ENCODE measurements at places on chromosomes 13 and 19.

DNA sequence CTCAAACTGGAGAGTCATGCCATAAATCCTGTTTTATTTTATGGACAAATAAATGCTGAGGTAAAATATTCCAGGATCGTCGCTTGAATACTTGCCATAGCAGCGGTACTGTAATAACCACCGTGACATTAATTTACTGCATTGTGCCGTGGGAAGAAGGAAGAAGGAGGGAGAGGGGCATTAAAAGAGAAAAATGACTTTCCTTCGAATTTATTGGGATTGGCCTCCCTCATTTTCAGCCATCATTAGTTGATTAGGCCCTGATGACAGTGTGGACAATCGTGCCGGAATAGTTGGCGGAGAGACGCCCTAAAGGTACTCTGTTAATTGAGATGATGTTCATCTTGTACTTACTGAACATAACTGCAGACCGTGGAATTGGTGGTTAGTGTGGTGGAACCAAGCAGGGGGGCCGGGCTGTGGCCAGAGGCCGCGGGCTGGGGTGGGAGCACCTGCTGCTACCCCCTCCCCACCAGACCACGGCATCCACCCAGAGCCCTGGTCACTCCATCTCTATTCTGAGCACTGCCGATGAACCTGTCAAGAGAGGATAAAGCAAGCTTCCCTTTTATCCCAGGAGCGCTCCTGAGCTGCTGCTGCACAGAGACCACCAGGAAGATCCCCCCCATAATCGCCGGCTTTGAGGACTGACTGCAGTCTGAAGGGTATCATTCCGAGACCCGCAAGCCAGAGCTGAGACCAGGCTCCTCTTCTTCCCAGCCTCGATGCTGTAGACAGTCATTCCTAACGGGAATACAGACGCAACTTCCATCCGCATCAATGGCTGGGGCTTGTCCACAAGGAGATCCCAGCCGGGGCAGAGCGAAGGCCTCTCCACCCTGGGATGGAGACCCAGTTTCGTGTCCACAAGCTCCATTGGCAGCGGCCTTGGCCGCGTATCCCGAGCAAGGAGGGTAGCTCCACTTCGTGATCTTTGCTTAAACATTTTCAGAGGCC, 168.3 kb upstream of the TSHZ3 start:
- DNase-seq, result no peak

DNA sequence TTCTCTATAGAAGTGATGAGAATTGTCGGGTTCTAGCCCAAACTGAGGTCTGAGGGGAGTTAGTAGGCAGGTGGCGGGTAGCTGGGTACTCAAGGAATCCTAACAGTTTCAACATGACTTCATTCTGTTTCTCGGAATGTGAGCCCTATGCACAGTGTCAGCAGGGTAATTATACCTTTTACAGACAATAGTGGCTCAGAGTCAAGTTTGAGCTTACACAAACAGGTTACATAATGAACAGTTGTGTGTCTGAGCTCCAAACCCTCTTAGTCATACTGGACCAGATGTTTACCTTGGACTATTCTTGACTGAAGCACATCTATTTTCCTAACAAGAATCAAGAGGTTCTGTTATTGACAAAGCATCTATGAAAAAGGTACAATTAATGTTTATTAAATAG, 1066.7 kb upstream of the PCDH20 start:
- peak; percentile 64 for DNase-seq

DNA sequence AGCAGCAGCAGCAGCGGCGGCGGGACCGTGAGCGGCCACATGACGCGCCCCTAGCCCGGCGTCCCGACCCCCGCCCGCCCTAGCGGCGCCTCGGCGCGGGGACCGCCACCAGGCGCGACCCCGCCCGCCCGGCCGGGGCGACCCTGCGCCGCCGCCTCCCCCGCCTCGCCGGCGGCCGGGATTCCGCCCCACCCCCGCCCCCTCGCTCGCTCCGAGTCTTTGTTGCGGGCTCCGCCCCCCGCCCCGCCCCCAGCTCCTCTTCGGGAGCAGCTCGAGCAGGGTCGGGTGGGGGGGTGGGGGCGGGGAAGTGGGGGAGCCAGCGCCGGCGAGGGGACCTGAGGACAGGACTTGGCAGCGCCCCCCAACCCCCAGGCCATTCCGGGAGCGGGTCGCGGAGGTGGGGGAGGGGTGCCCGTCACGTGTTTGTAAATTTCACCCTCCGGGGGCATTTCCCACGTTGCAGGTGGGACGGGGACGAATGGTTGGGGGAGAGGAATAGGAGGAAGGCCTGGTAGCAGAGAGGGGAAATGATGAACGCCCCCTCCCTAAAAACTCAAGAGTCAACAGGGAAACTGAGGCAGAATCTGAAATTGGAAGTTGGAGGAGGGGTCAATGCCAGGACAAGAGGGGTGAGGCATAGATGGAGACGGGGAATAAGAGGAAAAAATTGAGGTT, at the start of gene OLFM2:
Gene OLFM2, minus strand, starts transcription at position 190 of the 675 bp plus-strand sequence. Its CDS starts 149 bp downstream, at position 41.
- no peak for DNase-seq

DNA sequence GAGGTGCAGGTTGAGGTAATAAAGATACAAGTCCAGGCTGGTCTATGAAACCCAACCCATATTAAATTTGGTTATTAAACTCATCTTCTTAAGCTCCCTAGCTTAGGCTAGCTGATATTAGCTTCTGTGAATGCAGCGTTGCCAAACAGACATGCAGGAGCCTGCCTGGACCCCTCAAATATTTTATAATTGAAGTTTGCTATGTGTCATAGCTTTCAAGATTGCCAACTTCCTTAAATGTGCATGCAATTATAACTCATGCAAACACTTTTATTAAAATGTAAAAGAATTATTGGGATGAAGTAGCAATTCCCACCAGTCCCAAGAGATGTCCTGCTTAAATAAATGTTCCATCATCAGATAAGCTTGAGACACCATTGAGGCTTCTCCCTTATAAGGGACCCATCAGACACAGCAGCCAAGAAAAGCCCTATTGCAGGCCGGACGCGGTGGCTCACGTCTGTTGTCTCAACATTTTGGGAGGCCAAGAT, 51.3 kb downstream of the MBNL2 start:
- DNase-seq, result no peak

DNA sequence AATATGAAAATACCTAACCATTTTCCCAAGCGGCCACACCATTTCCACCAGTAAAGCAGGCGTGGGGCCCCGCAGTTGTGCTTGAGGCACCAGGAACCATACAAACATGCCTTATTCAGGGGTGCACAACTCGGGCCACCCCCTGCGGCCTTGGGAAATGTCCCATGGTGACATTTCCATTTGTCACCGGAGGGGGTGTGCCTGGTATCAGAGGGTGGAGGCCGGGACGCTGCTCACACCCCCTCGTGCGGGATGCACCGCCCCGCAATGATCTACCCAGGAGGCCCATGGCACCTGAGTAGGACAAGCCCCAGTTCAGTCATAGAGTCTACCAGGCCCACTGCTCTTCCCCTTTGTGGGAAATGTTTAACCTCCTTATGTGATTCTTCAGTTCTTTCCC, 218.8 kb downstream of the TEX29 start:
- DNase-seq, result no peak

GRCh38 chr19:49428547-49429451, 3.6 kb downstream of the GFY start:
- no peak for DNase-seq

DNA sequence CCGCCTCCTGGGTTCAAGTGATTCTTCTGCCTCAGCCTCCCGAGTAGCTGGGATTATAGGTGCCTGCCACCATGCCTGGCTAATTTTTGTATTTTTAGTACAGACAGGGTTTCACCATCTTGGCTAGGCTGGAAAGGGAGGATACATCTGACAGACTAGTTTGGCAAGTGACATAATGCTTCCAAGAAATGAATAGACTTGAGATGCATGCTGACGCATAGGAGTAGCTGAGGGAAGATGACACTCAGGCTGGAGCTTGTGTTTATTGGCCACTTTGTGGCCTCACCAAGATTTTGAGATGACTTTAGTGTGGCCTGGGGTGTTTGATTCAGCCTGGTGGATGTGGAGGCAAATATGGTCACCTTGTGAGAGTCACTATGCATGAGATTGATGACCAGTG, 4.0 kb downstream of the ZNF586 start:
- no peak for DNase-seq

DNA sequence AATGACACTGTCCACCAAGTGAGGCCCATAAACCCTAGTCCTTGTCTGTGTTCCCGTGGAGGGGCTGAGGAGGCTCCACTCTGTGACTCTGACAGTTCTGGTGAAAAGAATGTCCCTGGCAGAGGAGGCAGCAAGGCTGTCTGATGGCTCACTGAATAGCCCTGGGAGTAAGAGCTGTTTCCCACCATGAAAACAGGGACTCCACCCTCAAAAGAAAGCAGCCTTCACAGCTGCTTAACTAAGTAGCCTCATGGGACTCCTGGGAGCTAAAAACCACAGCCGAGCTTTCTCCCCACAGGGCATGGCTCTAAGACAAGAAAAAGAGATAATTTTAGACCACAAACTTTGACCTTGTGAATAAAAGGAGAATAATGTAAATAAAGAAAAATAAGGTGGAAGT, 135.1 kb upstream of the FRY start:
- no peak for DNase-seq

DNA sequence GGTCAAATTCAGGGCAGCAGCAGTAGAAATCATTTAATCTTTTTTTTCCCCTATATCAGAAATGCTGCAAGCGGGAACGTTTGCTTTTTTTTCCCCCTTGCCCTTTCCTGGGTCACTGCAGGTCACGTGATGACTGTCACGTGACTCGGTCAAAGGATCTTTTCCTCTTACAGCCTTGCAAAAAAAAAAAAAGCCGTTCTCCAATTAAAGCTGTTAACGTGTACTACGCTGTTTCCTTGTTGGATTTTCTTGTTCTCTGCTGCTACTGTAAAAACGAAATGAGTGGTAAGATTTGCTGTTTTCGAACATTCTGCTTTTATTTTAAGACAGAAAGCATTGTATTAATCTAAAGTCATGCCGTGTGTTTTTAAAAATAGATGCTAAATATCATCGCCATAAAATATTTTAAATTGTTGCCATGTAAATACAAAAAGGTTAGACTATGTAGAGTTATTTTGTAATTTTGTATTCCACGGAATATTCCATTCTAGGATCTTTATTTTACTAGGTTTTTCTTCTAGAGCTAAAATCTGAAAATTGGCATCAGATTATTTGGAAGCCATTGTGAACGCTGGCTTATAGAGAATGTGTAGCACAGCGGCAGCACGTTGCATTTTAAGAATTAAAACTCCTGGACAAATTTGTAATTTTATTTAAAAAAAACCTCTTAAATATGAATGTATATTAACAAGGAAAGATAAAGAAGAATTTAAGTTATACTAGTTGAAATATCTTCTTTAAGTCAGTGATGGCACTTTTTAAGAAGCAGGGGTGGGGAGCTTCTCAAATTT, 109.8 kb upstream of the MLNR start:
- peak; percentile 54 for DNase-seq

DNA sequence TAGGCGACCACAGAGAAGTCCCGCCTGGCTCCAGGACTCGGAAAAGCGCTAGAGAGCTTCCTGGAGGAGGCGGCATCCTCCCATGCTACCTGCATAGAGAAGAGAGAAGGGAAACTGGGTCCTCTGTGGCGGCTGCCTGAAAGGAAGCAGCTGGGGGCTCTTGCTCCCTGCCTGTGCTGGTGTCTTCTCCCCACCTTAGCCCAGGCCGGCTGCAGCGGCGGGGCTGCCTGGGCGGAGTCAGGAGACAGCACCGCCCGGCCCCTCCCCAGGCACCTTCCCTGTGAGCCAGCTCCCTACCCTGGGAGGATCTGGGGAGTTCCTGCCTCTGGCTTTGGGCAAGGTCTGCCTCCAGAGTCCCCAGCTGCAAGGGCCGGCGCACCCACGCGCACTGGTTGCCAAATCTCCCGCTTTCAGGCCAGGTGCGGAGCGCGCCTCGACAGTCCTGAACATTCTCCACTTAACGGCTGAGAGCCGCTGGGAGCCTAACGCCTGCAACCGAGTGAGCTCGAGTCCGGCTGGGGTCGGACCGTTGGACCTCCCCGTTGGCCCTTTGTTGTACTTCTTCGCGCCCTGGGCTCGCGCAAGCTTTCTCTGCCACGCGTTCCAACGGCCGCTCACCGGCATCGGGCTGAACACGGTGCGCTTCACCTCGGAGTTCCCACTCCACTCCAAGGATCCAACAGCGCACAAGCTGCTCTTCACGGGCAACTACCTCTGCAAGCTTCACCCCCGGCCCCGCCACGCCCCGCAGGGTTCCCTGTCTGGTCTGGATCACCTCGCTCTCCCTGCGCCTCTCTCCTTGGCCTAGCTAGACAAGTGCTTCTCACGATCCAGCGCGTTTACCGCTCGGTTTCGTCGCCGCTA, 21.8 kb upstream of the ZNF30 start:
- no peak for DNase-seq

GRCh38 chr13:35162420-35162819, 220.3 kb downstream of the NBEA start:
- no peak for DNase-seq

DNA sequence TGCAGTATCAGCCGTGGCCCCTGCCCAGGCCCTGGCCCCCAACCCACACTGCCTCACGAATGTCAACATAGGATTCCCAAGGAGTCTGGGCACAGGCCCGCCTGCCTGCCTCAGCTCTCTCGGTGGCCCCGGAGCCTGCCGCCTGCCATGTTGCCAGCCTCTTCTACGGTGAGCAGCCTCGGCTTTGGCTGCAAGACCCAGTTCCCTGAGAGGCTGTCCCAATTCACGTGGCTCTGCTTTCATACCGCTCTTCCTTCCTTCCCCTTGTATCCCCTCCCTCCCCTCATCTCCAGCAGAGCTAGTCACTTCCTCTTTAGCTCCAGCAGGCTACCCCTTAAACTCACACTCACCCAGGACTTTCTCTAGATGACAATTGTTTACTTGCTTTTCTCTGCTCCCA, 42.7 kb downstream of the SERP2 start:
- DNase-seq, result no peak

- DNase-seq, result no peak
Observed at GRCh38 chr13:19632915-19633478, 462 bp upstream of the MPHOSPH8 start.

DNA sequence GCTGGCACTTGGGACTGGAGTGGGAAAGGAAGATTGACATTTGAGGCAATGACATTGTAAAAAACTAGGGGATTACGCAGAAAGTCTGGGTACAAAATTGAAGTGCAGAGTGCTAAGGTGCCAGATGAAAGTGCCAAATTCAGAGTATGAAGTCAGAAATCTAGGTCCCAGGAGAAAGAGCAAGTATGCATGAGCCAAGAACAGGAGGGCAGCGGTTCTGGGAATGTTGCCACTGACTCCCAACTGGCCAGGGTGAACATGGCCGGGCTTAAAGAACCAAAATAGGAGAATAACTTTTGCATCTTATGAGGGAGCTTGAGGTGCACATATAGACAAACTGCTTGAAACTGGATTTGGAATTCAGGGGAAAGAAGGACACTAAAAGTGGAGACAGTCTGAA, 495.8 kb upstream of the KLF12 start:
- no peak for DNase-seq

- no peak for DNase-seq
Observed at GRCh38 chr13:25478186-25478585, 106.4 kb downstream of the ATP8A2 start.

DNA sequence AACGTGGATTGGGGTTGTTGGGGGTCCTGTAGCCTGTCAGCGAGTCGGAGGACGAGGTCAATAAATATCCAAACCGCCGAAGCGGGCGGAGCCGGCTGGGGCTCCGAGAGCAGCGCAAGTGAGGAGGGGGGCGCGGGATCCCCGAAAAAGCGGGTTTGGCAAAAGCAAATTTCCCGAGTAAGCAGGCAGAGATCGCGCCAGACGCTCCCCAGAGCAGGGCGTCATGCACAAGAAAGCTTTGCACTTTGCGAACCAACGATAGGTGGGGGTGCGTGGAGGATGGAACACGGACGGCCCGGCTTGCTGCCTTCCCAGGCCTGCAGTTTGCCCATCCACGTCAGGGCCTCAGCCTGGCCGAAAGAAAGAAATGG, 754 bp upstream of the SIX5 start:
- no peak for DNase-seq

GRCh38 chr19:6593651-6594416, 2.9 kb upstream of the CD70 start:
- DNase-seq, result no peak

Data from NCI-H1417 treated with DMSO at 0.1 percent for 48 hours (cell line).